ENCODE measurements at places on chromosomes 11 and 22.
A peak's percentile ranks its signal among the peaks of the same experiment; 100 is the strongest.

- no peak for DNase-seq
Observed at GRCh38 chr11:17547051-17547577, at the start of gene OTOG. Gene OTOG (plus strand): TSS chr11:17547259. CDS start chr11:17547373, 114 bp downstream.

DNA sequence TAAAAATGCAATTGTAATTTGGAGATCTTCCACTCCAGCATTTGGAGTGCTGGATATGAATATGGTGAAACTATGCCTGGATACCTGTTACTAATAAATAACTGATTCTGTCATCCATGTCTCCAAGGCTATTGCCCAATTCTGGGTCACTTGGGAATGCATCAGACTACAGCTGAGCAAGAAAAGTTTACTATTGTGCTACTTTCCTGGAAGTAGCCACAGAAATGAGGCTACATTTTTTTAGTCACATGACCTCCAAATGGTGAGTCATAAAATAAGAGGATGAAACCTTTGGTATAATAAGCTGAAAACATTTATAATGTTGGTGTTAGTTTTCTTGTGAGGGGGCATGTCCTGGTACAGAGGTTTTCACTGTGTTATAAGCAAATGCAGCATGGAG is 44.4 kb downstream of the DCDC1 start:
- DNase-seq, result no peak

- DNase-seq, result no peak
Observed at GRCh38 chr11:117826832-117827231, 2.3 kb upstream of the FXYD2 start.

DNA sequence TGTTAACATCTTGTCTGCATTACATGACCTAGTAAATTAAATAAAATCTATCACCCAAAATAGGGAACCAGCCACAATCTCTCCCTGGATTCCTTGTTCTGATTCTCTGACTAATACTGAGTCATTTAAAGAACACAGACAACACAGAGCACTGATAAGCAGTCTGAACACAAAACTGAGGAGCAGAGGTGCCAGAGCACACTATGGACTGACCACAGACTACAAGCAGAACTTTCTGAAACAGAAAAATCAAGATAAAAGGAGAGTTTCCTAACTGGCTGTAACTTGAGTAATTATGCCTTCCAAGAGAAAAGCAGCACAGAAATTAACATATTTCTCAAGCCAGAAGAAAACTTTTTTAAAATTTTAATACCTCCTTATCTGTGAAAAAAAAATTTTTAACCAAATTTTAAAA is 128.8 kb downstream of the SGSM3 start:
- peak; percentile 37 for DNase-seq

DNA sequence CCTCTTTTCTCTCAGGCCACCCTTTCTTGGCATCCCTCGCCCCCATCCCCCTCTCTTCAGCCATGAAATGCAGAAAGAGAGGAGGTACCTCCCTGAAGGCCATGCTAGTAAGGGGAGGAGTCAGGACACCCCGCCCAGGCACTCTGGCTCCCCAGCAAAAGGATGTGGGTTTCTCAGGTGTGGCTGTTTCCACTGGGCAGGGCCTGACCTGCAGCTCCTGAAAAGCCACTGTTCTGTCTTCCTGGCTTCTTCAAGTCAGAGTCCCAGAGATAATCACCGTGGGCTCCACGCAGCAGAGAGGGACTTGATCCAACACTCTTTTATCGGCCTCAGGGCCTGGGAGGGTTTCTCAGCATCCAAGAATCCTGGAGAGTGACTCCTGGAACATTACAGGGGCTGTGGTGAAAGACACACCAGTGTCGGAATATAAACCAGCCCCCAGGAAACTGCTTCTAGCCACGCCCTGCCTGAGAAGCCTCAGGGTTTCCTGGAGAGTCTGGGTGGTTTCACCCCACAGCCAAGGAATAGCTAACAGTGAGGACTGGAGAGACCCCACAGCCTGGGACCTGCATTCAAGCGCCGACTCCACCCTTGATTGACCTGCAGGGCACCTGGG is 45.7 kb upstream of the TSPAN18 start:
- no peak for DNase-seq

DNA sequence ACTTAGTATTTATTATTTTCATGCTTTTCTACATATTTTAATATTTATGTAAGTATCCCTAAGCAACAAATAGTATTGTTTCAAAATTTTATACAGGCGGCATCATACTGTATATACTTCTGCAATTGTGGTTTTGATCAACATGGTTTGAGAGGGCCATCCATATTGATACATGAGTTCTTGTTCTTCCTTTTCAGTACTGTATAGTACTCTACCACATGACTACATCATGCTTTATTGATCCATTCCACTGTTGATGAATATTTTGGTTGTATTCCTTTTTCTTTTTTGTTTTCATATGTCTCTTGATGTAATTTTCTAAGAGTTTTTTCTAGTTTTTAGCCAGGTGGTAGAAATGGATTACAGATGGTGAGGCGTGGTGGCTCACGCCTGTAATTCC is 40.1 kb downstream of the SLC35F2 start:
- DNase-seq, result no peak

GRCh38 chr22:47484960-47485569 is 722.6 kb downstream of the TBC1D22A start:
- no peak for DNase-seq

GRCh38 chr22:46914916-46915894 is 152.8 kb downstream of the TBC1D22A start:
- no peak for DNase-seq

GRCh38 chr22:48574776-48575617 is 1252.7 kb downstream of the BRD1 start:
- peak; percentile 68 for DNase-seq

GRCh38 chr11:75031224-75031753 is 42.6 kb downstream of the NEU3 start:
- no peak for DNase-seq

- no peak for DNase-seq
Observed at GRCh38 chr11:36713715-36714114, 115.7 kb upstream of the RAG2 start.

DNA sequence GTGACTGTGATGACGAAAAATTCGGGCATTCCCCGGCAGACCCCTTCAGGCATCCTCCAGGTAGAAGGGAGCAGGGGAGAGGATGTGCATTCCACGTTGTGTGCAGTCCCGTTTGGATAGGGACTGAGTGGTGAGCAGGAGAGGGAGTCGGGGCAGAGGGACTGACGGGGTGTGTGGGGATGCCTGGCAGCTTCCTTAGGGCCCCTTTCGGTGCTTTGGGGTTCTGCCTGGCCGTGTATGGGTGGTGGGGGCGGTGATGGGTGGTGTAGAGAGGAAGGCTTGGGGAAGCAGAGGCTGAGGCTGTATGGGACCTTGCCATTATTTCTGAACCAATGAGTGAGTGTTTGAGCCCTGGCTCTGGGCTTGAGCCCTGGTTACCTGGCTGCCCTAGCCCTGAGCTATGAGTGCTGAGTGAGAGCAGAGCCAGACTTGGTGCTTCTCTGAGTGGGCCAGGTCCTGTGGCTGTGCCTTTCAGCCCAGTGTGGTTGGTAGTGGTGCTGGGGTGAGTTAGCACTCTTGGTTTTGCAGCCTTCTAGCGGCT is 914 bp downstream of the INPPL1 start:
- no peak for DNase-seq

GRCh38 chr22:23180301-23180892 is at the start of gene BCR:
Gene BCR (plus strand): TSS chr22:23180509. CDS start chr22:23180961, 452 bp downstream.
- DNase-seq, result peak; percentile 83

Data from GM19239 (cell line).